NK-92 treated with Interleukin-12 subunit alpha and Interleukin-12 subunit beta, amount 100 ng/mL, for 24 hours (cell line): ENCODE measurements at places on chromosomes 7 and 10.

GRCh38 chr10:46522295-46523118 is 34.0 kb downstream of the GPRIN2 start:
- DNase-seq = no peak

DNA sequence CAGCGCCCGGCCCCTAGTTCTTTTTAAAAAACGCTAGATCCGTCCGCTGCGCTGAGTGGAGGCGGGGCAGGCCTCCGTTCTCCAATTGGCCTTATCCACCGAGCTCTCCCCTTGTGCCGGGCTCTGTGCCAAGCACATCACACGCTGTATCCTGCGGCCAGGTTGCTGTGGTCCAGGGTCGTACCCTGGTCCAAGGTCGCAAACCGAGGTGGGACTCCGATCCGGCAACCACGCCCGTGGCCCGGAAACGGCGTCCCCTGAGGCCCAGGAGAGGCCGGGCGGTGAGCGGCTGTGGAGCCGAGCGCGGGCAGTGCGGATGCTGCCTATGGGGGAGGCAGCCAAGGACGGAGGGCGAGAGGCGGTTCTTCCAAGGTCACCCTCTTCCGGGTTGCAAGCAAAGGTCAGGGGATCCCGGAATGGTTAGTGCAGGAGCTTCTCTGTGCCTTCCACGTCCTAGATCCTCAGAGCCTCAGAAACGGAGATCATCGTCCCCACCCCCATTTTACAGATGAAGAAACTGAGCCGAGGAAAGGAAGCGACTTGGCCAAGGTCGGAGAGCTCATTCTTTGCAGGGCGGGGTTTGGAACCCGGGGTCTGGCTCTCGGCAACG is 72.4 kb upstream of the LRRC4 start:
- no peak for DNase-seq

DNA sequence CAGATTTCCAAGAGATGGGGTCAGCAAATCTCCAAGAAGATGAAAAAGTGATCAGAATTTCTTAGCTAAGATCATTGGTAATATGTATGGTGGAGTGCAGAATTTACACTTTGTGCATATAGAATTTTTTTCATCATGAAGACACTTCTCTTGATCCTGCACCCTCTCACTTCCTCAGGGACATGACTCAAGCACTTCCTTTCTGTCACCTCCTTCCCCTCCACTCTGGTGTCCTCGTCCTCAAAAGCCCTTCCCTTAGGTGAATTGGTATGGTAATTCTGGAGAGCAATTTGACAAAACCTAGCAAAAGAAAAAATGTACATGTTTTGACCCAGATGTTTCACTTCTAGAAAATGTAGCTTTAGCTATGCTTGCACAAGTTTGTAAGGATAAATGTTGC is 18.1 kb downstream of the CALN1 start:
- no peak for DNase-seq

DNA sequence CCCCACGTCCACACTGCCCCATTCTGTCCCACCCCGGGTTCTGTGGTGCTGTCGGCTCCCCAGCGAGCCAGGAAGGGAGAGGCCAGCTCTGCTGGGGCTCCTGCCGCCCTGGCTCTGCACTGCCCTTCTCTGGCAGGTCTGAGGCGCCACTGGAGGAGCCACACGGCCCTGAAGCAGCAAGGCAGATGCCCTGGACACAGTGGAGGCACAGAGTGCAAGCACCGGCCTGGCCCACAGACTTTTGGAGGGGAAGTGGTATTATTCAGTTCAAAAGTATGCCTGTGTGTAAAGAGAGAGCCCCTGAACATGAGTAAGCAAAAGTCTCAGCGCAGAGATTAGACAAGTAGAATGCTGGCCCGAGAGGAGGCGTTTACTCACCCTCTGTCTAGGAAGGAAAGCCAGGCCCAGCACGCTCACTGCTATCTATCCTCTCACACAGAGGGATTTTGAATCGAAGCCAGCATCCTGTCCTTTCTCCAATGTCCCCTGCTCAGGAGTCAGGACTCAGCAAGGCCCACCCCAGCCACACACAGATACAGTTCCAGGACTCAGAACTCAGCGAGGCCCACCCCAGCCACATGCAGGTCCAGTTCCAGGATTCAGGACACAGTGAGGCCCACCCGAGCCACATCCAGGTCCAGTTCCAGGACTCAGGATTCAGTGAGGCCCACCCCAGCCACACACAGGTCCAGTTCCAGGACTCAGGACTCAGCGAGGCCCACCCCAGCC is 115.0 kb downstream of the EGFR start:
- no peak for DNase-seq

DNA sequence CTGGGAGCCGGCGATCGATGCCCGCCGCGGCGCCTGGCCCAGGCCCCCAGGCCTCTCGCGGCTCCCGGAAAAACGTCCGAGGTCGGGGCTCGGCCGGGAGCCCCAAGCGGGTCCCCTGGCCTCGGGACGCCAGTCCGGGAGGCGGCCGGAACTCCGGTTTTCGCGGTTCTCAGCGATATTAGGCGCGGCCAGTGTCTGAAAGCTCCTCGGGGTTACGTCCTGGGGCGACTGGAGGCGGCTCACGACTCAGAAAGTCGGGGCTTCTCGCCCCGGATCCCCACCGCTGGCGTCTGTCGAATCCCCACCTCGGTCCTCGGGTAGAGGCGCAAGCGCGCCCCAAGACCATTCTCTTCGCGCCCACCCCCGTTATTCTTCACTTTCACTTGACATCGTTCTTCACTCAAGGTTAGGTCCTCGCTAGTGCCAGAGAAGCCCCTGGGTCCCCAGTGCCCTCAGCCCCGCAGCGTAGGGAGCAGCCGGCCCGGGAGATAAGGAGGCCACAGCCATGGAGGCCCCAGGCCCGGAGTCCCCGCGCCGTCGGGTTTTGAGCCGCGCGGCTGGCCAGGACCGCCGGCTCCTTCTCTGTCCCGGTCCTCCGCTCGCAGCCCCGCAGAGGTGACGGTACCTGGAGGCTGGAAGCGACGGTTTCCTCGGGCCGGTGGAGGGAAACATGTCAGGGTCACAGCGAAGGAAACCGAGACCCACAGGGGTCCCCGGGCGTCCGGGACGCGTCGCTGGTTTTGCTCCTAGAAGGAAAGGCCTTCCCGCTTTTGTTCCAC is 35.2 kb upstream of the EBLN1 start:
- DNase-seq = no peak

GRCh38 chr7:144606261-144606660 is 202.8 kb upstream of the NOBOX start:
- DNase-seq = no peak

DNA sequence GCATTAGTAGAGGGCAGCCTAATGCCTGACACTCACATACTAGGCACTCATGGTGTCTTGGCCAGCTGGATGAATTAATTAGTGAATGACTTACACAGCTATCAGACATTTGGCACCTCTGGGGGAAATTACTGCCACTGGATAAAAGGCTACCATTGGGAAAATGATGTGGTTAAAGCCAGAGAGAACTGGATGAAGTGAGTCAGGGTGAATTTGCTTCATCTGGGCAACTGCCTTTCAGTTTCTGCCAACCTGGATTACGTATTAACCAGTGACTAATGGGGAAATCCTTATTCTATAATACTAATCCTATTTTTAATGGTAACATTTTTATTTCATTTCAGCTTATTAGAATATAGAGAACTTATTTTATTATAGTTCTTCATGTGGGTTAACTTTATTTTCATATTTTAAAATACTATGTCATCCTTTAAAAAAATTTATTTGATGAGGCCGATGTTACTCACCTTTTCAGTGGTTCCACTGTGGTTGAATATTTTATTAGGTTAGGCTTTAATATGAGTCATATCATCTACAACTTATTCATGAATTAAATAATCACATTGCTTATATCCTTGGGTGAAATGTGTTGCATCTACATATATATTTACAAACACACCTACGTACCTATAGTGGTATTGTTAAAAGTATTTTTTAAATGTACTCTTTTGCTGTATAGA is 85.6 kb upstream of the CAPZA2 start:
- no peak for DNase-seq

DNA sequence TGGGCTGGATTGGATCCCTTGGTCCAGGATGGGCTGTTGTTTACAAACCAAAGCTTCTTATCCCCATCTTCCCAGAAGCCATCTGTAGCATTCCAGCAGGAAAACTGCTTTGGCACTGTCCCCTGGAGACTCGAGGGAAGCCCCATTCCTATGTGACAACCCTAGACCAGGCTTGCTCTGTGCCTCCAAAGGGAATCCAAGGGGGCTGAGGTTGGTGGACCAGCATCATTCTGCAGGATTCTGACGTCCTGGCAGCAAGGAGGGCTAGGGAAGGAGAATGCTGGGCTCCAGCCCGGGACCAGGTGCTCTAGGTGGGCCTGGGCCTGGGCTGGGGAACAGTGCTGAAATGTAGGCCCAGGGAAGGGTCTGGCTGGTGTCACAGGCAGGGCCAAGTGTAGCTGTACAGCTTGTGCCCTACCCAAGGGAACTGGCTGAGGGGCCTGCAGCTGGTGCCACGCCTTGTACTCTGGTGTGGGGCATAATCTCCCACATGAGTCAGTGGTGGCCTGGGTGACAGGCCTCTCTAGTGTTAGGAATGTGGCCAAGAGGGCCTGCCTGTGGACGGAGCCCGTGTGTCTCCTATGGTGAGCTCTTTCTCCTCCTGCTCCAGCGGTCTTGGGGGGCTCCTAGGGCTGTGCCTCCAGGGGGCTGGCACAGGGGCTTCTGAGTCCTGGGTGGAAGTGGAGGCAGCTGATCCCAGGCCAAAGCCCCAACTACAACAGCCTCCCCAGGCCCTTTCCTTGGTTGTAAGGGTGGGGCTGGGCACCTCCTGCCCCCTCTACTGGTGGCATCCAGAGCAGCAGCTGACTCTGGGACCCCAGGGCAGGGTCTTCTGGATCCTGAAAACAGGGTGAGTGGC is 25.2 kb downstream of the TRIM8 start:
- DNase-seq = peak; percentile 21

GRCh38 chr7:6375348-6376101 is 72.2 kb downstream of the DAGLB start:
- no peak for DNase-seq
